H1 (cell line): ENCODE measurements at places on chromosomes 13 and 19.

DNA sequence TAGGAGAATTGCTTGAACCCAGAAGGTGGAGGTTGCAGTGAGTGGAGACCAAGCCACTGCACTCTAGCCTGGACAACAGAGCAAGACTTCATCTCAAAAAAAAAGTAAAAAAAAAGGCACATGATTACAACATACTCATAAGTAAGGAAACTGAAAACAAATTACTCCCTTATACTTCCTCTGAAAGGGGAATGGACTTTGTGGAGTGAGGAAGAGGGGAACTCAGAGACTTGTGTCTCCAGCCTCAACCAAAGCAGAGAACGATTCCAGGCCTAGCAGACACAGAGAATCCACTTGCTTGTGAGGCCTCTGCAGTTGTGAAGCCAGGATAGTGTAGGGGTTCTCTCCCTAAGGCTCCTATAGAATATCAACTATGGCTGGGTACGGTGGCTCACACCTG lies 4.3 kb upstream of the LATS2 start:
- DNase-seq: no peak

GRCh38 chr19:43747557-43748204 lies 7.1 kb downstream of the SMG9 start:
- DNase-seq: no peak

GRCh38 chr13:84126671-84127171 lies 244.4 kb upstream of the SLITRK1 start:
- DNase-seq: no peak

GRCh38 chr13:79222427-79223205 lies 183.4 kb downstream of the RBM26 start:
- DNase-seq: no peak

- no peak for DNase-seq
Measured at GRCh38 chr19:43798546-43799409, 3.5 kb downstream of the LYPD5 start.

DNA sequence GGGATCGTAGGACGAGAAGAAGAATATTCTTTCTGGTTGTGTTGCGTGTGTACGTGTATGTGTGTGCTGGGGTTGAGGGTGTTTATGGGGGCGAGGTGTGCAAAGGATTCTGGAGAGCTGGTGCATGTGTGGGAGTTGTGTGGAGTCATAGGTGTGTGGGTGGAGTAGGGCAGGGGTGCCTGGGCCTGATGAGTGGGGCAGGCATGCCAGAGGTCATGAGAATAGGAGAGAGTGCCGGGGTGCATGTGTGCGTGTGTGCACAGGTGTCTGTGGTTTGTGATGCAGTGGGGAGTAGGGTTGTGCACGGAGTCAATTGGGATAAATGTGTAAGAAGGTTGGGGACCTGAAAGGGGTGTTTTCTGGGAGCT lies 649 bp downstream of the TMEM91 start:
- no peak for DNase-seq

GRCh38 chr13:61024046-61024445 lies 391.6 kb downstream of the PCDH20 start:
- DNase-seq: no peak

- no peak for DNase-seq
Measured at GRCh38 chr13:94050039-94050438, 429.4 kb downstream of the DCT start.

- DNase-seq: peak; percentile 91
Measured at GRCh38 chr19:53463263-53463662, 4.3 kb upstream of the ZNF813 start.

GRCh38 chr13:110067355-110068175 lies 239.4 kb downstream of the COL4A1 start:
- no peak for DNase-seq

- no peak for DNase-seq
Measured at GRCh38 chr19:5789351-5789761, 1.6 kb downstream of the DUS3L start.

DNA sequence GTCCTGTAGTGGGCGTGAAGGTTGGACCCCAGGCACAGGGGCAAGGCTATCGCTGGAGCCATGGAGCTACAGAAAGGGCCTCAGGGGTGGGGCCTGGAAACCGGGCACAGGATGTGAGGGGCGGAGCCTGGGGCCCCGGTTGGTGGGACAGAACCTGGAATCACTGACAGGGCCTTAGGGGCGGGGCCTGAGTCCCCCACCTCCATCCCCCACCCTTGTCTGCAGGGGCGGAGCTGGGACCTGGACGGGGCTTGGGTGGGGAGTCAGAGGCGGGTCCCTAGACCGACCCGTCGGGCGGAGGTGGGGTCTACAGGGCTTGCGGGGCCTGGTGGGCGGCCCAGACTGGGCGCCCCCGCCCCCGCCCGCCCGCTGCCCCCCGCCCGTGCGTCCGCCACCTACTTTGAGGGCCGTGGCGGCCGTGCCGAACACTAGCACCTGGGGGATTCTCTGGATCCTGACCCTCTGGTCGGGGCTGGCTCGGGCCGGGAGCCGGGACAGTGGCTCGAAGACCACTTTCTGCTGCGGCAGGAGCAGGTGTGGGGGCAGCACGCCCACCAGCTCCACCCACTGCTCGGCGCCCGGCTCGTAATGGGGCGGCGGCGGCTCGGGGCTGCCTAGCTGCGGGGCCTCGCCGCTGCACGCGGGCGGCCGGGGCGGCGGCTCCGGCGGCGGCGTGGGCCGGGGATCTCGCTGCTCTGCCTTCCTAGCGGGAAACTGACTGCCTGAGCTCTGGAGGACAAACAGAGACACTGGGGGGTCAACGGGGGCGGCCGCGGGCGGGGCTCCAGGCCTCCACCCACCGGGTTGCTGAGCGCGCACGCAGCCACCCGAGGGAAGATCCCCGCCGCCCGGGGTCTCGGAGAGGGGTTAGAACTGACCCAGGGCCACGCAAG lies 26.3 kb downstream of the DCAF15 start:
- DNase-seq: peak; percentile 98

DNA sequence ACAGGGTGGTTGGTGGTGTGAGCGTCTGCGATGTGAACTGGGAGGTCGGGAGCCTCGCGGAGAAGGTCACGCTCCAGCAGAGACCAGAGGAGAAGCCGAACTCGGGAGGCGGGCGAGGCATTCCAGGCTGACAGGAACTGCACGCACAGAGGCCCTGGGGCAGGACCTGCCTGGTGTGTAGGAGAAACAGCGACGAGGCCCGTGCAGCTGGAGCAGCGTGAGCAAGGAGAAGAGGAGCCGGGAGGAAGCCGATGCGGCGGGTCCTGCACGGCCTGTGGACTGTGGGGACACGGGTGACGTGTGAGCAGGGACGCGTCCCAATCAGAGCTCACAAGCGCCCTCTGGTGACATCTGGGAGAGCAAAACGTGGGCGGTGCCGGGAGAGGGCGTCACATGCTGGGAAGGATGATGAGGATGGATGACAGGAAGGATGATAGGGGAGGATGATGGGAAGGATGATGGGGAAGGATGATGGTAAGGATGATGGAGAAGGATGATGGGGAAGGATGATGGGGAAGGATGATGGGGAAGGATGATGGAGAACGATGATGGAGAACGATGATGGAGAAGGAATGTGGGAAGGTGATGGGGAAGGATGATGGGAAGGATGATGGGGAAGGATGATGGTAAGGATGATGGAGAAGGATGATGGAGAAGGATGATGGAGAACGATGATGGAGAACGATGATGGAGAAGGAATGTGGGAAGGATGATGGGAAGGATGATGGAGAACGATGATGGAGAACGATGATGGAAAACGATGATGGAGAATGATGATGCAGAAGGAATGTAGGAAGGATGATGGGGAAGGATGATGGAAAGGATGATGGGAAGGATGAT lies 16.1 kb upstream of the MADCAM1 start:
- peak; percentile 86 for DNase-seq

DNA sequence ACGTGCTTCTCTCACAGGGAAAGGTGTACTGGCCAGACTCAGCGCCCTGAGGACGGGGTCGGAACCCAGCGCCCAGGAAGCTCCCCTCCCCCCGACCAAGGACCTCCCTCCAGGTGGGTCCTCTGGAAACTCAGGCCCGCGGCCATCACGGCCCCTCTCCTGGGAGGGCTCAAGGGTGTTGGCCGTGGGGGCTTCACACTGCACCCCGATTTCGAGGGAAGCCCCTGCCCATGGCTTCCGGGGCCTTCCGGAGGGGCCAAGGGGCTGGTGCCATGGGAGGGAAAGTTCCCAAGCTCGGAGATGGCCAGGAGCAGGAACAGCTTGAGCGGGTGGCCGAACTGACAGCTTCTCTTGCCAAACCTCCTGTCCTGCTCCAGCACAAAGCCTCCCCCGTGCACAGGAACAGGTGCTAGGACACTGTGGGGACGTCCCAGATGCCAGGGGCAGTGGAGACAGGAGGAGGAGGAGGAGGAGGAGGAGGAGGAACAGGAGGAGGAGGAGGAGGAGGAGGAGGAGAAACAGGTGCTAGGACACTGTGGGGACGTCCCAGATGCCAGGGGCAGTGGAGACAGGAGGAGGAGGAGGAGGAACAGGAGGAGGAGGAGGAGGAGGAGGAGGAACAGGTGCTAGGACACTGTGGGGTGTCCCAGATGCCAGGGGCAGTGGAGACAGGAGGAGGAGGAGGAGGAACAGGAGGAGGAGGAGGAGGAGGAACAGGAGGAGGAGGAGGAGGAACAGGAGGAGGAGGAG lies 10.0 kb downstream of the SBNO2 start:
- no peak for DNase-seq

DNA sequence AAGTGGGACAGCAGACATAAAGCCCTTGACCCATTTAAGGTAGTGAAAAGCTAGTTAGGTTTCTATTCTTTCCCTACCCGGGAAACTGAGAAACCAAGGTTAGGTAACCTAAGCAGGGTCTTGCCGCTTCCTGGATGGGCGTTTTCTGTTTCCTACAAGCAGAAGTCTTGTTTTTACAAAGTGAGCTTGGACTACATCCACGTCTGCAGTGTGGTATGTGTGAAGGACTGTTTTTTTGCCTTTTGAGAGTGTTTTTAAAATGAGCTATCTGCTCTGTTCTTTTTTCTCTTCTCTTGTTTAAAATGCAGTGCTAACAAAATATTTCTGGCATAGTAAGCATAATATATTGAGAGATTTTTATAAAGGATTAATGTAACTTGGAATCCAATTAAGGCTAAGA lies 49.4 kb downstream of the GPR12 start:
- no peak for DNase-seq
